Iris pigment epithelial cell (primary cell): ENCODE measurements at places on chromosomes 3 and 15.

DNA sequence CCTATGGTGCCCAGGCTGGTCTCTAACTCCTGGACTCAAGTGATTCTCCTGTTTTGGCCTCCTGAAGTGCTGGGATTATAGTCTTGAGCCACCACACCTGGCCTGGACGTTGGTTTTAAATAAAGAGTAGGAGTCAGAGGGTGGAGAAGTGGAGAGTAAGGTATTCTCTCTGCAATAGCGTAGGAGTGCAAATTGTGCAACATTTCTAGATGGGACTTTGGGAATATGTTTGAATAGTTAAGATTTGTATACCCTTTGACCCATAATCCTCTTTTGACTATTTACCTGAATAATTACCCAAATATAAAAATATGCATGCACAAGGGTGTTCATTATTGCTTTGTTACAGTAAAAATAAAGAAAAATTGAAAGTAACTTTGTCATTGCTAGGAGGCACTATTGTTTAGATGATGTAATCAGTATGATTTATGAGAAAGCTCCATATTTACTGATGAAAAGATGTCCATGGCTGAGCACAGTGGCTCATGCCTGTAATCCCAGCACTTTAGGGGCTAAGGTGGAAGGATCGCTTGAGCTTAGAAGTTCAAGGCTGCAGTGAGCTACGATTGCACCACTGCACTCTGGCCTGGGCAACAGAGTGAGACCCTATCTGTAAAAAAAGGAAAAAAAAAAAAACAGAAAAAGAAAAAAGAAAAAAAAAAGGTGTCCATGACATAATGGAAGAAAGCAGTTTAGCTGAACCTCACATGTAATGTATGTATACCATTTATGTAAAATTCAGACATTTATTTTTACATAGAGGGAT lies 15.1 kb upstream of the XYLB start:
- no peak for DNase-seq

GRCh38 chr15:68733666-68734065 lies 87.0 kb downstream of the ANP32A start:
- DNase-seq: no peak

- peak; percentile 69 for DNase-seq
Observed at GRCh38 chr3:183260167-183260904, 7.3 kb downstream of the B3GNT5 start.

- peak; percentile 74 for DNase-seq
Observed at GRCh38 chr15:33852570-33852969, 115.7 kb upstream of the CHRM5 start.

GRCh38 chr3:187811585-187812250 lies 66.5 kb upstream of the BCL6 start:
- peak; percentile 90 for DNase-seq

DNA sequence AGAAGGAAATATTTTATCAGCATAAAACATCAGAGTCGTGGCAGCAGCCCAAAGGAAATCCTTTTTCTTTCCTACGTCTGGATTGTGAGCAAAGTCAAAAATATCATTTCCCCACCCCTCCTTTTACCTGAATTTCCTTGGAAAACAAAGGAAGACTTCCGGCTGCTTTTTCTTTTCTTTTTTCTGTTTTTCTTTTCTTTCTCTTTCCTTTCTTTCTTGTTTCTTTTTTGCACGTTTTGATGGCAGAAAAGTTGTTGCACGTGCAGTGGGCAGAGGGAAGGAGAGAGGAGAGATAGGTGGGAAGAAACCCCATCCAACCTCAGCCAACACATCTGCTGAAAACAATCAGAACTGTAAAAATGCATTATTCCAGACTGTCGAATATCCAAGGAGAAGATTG lies 544 bp upstream of the MYO1E start:
- DNase-seq: no peak

GRCh38 chr3:64303401-64303800 lies 78.1 kb upstream of the PRICKLE2 start:
- peak; percentile 23 for DNase-seq

GRCh38 chr3:153180860-153181372 lies 18.9 kb downstream of the RAP2B start:
- no peak for DNase-seq

DNA sequence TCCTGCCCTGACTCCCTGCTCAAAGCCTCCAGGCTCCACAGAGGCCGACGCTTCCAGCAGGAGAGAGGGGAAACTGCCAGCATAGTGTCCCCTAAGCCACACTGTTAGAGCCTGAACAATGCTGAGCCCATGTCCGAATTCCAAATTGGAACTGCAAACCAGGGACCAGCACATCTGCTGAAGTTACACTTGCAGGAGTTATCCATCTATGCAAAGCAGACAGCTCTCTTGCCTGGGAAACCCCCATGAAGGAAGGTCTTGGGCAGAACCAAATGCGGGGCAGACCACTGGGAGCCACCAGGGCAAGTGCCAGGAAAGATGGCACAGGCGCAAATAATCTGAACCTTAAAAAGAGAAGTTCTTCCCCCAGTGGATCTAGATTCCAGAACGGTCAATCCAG lies 625 bp downstream of the LRRC15 start:
- DNase-seq: no peak

DNA sequence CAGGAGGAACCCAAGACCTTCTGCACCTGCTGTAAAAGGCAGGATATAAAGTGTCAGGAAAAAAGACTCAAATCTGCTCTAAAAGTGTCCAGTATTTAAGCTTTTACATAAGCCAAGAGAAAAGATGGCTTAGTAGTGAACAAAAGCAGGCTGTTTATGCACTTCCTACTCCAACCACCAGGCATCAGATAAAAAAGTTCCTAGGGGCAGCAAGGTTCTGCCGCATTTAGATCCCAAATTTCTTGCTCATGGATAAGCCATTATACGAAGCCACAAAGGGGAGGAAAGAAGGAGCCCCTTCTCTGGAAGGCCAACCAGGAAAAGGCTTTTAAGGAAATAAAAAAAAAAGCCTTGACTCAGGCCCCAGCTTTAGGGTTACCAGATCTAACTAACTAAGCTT lies 10.6 kb upstream of the SLC9C1 start:
- peak; percentile 29 for DNase-seq

DNA sequence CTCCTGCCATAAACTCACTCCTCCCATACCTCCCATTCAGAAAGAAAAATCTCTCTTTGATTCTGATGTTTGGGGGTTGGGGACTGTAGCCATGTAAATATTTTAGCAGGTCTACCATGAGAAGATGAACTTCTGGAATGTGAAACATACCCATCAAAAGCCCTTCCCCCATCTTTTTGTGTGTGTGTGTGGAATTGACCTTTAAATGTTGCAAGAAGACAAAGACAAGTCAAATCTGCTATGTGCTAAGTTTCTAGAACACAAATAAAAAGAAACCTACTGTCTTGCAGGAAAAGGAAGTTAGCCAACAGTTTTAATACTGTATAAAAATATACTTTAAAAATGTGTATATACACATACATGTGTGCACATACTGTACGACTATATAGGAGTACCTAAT lies 29.7 kb upstream of the USP50 start:
- peak; percentile 17 for DNase-seq

GRCh38 chr3:41872157-41872556 lies 89.7 kb downstream of the ULK4 start:
- DNase-seq: no peak

DNA sequence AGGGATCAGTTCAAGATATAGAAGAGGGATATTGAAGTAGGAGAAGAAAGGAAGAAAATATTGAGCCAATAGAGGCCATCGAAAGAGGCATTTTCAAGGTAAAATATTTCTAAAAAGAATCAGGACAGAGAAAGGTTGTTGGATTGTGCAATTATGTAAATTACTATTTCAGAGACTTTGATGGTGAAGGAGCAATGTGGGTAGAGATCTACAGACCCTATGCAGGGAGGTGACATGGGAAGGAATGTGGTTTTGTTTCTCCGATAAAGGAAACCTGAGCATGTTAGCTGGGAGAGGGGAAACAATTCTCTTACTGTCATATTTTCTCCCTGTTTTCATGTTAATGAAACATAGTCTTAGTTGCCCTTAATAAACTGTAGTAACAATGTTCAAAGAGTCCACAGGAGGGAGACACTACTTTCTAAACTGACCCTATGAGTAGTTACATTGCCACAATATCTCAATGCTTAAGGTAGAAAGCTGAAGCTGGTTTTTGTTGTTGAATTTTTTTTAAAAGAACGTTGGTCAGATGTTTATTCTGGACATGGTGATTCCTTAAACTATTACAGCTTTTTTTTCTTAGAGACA lies 133.3 kb downstream of the GRM7 start:
- DNase-seq: no peak

GRCh38 chr3:50166620-50167019 lies 11.5 kb downstream of the SEMA3F start:
- DNase-seq: no peak

DNA sequence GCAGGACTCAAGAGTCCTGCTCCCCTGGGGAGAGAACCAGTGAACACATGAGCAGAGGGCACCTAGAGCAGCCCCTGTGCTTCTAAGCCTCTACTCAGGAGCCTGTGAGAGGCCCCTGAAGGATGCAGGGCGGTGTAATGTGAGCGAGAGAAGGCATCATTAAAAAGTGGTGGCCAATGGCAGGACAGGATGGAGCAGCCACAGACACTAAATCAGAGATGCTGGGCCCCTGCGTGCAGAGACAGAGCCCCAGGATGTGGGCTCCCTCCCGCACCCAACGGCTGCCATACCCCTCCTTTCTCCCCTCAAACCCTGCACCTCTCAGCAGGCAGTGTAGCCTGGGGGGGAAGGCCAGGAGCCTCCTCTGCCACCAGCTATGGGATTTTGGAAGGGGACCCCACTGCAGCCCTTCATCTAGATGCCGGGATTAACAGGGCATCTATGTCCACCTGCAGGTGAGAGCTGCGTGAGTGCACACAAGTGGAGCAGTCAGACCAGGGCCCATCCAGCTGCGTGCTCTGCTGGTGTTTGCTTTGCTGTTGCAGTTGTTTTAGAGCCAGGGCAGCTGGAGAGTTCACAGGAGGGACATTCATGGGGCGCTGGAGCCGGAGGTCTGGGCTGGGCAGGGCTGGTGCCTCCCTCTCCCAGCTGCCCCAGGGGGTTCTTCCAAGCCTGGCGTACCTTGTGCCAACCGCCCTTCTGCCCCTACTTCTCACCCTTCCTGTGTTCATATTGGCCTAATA lies 5.1 kb upstream of the IQSEC1 start:
- no peak for DNase-seq

- peak; percentile 73 for DNase-seq
Observed at GRCh38 chr3:89227218-89227617, 119.8 kb downstream of the EPHA3 start.

DNA sequence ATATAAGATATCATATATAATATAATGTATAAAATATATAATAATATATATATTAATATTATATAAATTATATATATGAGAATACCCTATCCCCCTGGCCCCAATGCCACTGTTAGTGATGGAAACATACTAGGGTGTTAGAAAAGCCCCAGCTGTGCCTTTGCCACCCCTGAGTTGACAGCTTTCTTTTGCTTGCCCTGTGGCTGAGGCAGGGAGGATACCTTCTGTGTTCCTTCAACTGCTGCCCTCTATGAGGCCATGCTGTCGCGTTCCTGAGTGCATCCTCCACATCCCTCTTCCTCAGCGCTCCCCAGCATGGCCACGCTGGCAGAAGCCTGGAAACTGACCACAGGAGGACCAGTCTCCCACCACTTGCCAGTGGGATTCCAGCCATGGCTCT lies 26.3 kb downstream of the FAN1 start:
- no peak for DNase-seq

- no peak for DNase-seq
Observed at GRCh38 chr3:95565502-95565901, 1248.9 kb upstream of the EPHA6 start.

DNA sequence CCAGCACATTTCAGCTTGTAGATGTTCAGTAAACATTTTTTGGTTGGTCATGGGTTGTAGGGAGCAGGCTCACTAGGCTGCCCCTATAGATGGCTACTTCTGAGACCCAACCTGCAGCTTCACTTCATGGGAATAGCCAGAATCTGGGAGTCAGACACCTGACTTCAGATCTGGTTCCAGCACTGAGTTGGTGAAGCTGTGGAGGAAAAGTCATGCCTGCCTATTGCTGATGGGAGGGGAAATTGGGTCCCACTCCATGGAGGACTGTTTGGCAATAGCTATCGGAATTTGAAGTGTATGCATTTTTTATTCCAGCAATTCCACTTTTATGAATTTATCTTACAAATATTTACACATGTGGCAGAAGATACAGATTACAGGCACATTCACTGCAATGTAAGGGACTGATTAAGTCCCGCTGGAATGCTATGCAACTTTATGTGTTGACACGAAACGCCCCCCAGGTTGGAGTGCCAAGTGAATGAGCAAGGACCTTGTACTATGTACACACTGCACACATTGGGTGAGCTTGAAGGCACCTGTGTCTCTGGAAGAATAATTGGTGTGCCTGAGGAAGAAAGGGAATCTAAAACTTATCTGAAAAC lies 7.8 kb upstream of the CCR1 start:
- DNase-seq: peak; percentile 16

GRCh38 chr3:128983293-128984069 lies 10.4 kb downstream of the CFAP92 start:
- no peak for DNase-seq

DNA sequence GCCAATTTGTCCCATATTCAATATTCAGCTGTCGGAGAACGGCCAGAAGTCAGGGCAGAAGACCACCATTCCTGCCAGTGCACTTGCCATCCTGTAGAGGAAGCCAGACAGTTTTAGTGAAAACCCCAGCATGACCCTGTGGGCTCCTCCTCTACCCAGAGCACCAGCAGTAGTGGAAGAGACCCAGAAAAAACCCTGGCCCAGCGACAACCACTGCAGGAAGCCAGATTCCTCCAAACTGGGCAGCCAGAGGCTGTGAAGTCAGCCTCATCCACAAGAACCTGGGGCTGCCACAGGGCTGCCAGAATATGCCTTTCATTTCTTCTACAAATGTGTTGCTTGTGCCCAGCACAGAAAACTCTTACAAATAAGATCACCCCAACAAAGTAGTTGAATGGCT lies 67.3 kb downstream of the HMCES start:
- DNase-seq: no peak

DNA sequence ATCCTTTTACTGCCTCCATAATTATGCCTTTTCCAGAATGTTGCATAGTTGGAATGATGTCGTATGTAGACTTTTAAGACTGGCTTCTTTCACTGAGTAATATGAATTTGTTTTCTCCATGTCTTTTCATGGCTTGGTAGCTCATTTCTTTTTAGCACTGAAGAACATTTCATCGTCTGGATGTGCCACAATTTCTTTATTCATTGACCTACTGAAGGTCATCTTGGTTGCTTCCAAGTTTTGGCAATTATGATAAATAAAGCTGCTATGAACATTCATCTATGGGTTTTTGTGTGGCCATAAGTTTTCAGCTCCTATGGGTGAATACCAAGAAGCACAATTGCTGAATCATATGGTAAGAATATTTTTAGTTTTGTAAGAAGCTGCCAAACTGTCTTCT lies 23.2 kb upstream of the RARRES1 start:
- no peak for DNase-seq

DNA sequence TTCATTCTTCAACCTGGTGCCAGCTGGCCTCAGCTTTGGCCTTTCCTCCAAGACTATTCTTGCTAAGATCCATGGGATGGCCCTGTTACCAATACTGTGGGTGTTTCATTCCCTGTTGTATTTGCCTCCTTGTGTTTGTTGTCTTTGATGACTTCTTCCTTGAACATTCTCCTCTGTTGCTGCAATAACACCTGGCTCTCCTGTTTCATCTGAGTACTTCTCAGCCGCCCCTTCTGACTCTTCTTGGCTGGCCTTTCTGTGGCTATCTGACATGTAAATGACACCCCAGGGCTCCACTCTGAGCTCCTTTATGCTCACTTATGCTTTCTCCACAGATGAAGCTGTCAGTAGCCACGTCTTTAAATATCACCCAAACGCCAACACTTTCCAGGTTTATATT lies 302.7 kb upstream of the CHRNA7 start:
- no peak for DNase-seq

- DNase-seq: peak; percentile 98
Observed at GRCh38 chr3:9422712-9423424, 25.5 kb downstream of the SETD5 start.

- no peak for DNase-seq
Observed at GRCh38 chr3:121894301-121894990, at the start of gene SLC15A2. Gene SLC15A2 (plus strand): TSS chr3:121894401. CDS start chr3:121894477, 76 bp downstream.
